ENCODE measurements at places on chromosomes 5 and 9.

- DNase-seq, result no peak
These were observed 180.2 kb upstream of the EGFLAM start for GRCh38 chr5:38078161-38078560.

DNA sequence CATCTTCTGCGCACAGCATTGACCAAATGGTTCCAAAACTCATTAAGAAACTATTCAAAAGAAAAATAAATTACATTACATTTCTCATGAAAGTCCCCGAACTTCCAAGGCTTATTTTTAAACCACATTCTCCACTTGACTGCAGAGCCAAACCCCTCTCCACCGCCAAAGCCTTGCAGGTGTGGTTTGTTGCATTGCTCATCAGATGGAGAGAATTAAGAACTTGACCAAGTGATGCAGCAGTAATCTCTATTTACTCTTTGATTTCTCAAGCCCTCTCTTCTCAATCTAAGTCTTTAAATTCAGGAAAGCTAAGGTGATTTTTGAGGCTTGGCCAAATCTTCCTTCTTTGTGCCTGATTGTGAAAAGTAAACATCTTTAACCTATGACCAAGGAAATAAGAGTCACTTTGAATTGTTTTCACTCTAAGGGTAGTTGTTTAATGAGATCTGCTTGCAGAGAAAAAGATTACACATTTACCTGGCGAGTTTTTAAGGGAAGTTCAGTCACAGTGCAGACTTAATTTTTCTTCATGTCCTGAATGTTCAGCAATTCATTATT lies 290.5 kb upstream of the ITGA1 start:
- DNase-seq, result no peak

DNA sequence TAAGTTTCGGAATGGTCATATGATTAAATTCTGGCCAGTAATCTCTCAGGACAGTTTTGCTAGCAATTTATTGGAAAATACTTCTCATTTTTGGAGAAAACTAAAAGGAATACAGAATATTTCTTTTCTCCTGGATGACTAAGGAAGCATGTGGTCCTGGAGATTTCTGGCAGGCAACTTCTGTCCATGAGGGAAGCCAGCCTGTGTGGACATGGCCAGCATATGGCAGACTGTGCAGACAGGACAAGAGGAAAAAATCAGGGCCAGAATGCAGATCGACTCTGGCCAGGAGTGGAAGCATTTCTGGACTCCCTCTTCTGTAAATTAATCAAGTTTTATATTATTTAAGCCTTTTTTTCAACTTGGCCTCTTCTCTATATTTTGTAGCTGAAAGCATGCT lies 100.4 kb upstream of the CDH18 start:
- DNase-seq, result no peak

GRCh38 chr5:101174981-101175380 lies 271.9 kb upstream of the ST8SIA4 start:
- no peak for DNase-seq

DNA sequence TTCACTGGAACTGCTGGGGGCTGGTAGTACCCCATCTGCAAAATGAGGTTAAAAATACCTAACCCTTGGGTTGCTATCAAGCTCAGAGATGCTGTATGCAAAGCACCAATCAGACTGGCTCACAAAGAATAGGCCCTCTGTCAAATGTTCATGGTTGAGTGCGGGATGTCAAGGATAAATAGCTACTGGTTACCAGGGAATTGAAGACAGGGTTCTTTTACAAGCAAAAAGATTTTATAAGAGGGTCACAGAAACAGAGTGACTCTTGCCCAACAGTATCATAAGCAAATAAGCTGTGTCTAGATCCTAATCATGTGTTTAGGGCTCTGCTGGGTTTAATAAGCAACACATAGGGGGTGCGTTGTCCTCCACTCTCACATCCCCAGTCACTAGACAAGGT lies 11.9 kb downstream of the SYK start:
- DNase-seq, result no peak

GRCh38 chr5:96157077-96157780 lies 195.6 kb upstream of the ELL2 start:
- no peak for DNase-seq

DNA sequence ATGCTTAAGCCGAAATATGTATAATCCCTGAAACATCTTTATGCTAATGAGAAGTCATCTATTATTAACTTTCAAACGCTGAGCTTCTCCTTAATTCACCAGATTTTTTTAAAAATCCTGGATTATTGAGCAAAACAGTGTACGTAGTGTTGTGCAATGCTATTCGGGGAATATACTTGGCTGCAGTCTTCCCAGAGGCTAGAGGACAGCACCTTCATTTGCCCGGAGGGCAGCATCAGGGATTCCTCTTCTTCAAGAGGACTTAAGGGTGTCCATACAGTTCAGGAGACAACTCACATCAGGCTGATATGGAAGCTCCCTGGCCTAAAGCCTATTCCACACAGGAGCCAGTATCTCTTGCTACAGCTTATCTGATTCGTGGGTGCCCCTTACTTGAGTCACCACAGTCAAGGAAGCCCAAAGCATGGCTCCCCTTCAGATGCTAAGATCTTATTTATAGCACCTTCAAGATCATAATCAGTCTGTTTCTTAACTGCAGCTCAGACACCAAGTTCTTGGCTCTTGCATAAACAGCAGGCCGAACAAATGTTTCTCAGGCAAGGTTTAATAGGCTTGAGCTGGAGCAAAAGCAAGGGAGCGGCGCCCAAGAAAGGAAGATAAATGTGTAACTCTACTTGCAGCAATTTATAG lies 29.4 kb downstream of the NUTM2F start:
- DNase-seq, result no peak

GRCh38 chr5:18113721-18114120 lies 479.5 kb downstream of the TAF11L14 start:
- DNase-seq, result peak; percentile 25

- no peak for DNase-seq
These were observed 120.0 kb upstream of the KLF9 start for GRCh38 chr9:70534471-70534870.

- no peak for DNase-seq
These were observed 115.1 kb upstream of the DMRTA1 start for GRCh38 chr9:22331533-22331932.

GRCh38 chr5:131406975-131407638 lies 143.3 kb downstream of the CDC42SE2 start:
- no peak for DNase-seq

DNA sequence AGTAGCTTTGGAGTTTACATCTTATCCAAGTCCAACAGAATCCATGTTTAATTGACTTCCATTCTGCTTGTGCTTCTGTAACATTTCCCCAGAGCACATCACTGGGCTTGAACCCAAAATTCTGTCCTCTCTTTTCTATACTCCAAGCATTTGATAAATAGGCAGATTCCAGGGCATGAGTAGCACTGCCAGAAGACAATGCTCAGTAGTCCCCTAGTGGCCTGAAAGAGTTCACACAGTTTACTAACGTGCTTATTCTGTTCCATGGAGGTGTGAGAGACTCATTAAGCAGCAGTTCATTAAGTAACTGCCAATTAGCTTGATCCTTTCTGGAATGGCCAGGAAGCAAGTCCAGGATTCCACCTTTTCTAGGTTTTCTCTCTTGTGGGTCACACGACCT lies 9.4 kb upstream of the GABRA6 start:
- no peak for DNase-seq

DNA sequence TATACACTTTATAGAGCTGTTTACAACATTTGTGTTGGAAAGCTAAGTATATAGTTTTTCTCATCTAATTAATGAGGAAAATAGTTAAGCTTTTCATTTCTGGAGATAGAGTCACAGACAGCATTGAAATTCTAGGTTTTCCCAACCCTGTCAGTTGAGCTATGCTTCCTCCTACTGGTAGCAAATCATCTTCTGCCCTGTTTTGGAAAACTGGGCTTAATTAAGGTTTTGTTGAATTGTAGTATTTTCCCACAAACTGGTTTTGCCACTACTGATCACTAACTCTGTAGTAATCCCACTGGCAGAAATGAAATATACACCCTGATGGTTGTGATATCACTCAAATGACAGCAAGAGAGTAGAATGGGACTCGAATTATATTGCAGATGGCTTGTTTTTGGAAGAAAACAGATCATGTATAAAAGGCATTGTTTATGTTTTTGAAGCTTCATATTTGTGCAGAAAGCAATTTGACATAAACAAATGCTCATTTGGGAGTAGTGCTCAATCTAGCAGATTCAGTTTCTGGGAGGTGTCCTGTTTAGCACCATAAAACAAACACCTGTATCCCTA lies 46.6 kb downstream of the CD180 start:
- DNase-seq, result no peak

GRCh38 chr5:117461403-117461802 lies 886.8 kb upstream of the SEMA6A start:
- DNase-seq, result no peak

- no peak for DNase-seq
These were observed 100.6 kb downstream of the ANGPTL2 start for GRCh38 chr9:127021664-127022363.

GRCh38 chr5:52878656-52879055 lies 90.9 kb downstream of the ITGA1 start:
- no peak for DNase-seq

DNA sequence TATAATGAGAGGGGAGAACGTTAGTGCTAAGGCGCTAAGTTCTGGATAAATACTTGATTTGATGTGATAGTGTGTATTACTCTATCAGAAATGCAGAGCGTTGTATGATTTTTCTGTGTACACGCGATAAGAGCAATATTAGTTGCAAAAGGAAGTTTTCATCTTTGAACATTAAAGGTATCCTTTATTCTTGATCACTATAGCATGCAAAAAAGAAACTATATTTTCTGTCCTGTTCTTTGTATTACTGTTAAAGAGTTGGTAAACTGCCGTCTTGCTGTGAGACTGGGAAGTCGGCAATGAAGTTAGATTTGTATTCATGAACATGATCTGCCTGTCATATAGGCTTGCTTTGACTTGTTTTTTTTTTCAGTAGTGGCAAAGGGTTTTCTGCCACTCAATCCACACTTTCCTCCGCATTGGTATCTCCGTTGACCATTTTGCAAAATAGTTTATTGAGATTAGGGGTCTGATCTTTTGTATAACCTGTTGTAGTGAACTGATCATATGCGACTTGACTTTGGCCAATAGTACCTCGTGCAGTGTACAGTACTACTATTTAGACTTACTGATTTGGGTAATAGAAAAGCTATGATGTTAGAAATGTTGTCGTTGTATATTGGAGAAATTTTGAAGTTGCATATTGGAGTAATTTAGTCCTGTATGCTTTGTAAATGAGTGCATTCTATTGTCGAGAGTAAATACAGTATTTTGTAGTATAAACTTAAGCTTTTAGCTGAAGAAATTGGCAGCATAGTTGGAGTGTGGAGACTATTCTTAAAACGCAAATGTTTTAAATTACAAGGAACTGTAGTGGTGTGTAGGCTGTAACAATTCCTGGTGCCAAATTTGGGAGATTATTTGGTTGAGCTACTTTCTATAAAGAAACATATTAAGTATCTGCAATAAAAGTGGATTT lies 1.7 kb downstream of the DENND4C start:
- DNase-seq, result no peak

DNA sequence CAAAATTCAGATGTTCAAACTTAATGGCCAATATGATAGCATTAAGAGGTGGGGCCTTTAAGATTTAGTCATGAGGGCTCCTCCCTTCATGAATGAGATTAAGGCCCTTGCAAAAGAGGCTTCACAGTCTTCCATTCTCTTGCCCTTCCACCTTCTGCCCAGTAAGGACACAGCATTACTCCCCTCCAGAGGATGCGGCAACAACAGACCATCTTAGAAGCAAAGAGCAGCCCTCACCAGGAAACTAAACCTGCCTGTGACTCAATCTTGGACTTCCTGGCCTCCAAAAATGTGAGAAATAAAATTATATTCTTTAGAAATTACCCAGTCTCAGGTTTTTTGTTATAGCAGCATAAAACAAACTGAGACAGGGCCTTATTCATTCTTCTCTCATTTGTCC lies 8.2 kb downstream of the AP3B1 start:
- no peak for DNase-seq

DNA sequence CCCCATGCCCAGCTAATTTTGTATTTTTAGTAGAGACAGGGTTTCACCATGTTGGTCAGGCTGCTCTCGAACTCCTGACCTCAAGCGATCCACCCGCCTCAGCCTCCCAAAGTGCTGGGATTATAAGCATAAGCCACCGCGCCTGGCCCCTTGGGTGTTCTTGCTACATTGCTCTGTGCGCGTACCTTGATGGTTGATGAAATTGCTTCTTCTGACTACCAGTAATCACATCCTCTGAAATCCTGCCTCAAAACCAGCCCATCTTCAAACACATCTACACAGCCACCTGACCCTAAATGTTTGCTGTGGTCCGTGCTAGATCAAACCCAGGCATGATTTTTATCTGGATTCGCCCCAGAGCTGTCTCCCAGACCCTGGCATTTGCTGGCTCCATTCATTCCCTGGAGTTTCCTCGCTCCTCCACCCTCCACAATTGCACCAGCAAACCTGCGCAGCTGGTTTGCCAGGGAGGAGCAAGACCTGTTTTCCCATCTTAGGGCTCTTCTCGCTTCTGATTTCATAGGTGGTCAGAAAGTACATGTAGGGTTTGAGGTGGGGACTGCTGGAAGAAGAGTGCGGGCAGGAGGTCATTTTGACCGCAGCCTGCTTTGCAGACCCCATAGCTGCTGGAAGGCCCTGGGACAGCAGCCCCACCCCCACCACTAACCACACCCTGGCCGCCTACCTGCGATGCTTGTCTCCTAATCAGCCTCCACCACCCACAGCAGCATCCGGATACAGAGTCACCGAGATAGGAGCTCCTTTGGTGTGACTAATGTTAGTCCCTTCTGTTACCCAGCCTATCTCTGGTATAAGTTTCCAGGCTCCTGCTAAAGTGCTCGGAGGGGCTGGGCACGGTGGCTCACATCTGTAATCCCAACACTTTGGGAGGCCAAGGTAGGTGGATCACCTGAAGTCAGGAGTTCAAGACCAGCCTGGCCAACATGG lies 22.7 kb downstream of the SWI5 start:
- DNase-seq, result no peak

DNA sequence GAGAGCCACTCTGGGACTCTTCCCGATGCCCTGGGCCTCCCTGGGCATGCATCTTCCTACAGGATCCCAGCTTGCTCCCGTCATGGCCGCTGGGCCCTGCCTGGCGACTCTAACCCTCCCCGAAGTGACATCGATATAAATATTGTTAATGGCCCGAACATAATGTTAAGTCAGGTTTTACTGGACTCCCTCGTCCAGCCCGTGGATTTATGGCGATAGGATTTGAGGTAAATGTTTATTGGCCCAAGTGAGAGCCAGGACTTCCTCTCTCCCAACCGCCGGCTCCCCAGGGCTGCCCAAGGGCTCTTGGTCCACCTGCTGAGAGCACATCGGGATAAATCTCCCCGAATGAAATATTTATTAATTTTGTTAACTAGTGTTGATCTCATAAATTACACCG lies 246.3 kb downstream of the PBX3 start:
- no peak for DNase-seq

GRCh38 chr5:54760182-54760935 lies 225.0 kb downstream of the ESM1 start:
- peak; percentile 24 for DNase-seq

- no peak for DNase-seq
These were observed 1026.9 kb downstream of the MAT2B start for GRCh38 chr5:164532235-164532900.

GRCh38 chr9:1550636-1551035 lies 464.5 kb upstream of the SMARCA2 start:
- no peak for DNase-seq

- no peak for DNase-seq
These were observed 120.0 kb upstream of the HMHB1 start for GRCh38 chr5:143691945-143692290.
